ENCODE measurements at places on chromosomes 4 and X.

DNA sequence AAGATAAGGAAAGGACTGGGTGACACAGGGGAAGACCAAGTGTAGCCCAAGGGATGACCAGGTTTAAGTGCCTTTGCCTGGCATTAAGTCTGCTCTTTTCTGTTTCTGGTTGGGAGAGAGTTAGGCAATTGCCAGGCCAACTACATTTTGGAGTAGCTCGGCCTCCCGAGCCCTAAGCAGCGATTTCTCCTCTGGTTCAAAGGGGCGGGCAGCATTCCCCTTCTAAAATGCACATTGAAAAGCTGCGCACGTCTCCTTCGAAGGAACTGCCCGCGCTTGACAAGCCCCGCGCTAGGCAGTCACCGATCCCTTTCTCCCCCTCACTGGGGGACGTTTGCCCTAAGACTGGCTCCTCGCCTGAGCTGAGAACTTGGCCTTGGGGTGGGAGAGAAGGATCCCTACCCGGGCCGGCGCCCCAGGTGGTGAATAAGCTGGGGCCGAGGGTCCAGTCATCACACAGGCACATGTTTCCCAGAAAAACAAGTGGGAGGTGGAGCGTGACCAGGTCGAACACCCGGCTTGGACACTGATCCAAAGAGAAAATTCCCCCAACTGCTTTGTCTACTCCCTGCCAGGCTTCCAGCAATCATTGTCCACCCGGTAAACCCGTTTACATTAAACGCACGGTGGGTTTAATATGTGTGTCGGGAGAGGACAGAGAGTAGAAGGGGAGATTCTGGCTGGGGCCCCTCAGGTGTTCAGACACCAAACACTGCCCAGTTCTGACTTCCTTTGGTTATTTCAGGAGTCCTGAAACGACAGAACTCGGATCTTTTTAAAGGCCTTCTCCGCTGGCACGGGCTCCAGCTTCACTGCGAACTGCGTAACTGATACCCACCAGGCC lies 4.0 kb downstream of the ARX start:
- DNase-seq, result no peak

- no peak for DNase-seq
Measured at GRCh38 chr4:73312967-73313366, 54.4 kb upstream of the ANKRD17 start.

- DNase-seq, result no peak
Measured at GRCh38 chrX:106397788-106398538, 213.8 kb upstream of the RADX start.

DNA sequence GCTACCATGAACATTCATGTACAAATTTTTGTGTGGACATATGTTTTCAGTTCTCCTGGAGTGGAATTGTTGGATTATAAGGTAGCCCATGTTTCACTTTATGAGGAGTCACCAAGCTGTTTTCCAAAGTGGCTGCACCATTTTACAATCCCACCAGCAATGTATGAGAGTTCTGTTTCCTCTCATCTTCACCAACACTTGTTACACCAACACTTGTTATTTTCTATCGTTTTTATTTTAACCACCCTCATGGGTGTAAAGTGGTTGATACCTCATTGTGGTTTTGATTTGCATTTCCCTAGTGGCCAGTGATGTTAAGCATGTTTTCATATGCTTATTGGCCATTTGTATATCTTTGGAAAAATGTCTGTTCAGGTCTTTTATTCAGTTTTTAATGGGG lies 4.1 kb downstream of the EXOC1 start:
- no peak for DNase-seq

DNA sequence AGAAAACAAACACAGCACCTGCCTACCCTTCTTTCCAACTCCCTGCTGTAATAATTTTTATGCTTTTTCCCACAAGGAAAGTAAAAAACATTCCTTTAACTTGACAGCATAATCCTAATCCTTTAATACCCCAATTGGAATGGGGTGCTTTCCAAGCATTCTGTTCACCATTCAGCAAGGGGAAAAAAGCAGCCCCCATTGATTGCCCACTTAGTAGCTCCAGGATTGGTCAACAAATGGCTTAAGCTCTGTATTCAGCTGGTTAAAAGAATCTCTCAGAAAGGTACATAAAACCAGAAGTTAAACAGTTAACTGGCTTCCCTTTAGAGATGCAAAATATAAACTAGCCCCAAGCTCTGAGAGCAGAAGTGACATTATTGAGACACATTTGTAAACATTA lies 194.8 kb upstream of the ATOH1 start:
- no peak for DNase-seq

DNA sequence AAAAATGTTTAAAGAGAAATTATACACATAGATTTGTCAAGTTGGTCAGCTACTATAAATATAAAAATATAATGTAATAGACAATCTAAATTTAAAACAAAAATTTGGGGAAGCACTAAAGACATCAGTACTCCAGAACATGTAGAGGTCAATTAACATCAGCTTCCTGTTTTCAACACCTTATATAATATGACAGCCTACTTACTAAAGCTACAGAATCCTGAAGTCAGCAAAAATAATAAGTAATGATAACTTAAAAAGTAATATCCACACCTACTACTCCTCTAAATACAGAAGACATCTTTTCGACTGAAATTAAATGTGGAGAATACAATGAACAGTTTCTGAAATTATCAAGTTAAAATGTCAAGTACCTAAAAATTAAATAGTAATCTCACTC lies 118.6 kb downstream of the LRBA start:
- no peak for DNase-seq

- DNase-seq, result no peak
Measured at GRCh38 chr4:158906073-158906472, 137.2 kb downstream of the FNIP2 start.

GRCh38 chrX:27619975-27620374 lies 29.8 kb downstream of the DCAF8L2 start:
- no peak for DNase-seq

DNA sequence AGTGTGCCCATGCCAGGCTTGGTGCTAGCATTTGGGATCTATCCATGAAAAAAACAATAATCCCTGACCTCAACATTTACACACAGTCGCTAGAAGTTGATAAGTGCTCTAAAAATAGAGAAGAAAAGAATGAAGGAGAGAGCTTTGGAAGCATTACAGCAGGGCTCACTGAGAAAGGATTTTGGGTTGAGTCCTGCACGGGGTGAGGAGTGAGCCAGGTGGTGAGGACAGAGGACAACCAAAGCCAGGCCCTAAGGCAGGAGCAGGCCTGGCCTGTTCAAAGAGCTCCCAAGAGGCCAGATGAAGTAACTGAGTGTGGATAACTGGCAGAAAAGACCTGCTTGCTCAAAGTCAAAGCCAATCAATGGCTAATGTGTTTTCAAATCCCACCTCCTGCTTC lies 20.7 kb upstream of the PROM1 start:
- DNase-seq, result no peak

DNA sequence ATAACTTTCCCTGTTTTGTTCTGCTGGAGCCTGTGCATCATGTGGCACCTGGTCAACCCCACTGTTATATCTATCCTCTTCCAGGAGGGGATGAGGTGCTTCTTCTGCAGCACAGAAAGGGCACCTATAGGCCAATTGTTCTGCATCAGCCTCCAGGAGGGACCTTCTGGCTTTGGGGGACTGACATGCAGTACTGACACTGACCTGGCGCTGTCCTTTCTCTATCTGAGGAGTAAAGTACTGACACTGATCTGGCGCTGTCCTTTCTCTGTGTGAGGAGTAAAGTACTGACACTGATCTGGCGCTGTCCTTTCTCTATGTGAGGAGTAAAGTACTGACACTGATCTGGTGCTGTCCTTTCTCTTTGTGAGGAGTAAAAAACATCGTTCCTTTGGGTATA lies 498.4 kb downstream of the PACRGL start:
- DNase-seq, result no peak

GRCh38 chr4:73612032-73612431 lies 8.2 kb downstream of the RASSF6 start:
- no peak for DNase-seq

DNA sequence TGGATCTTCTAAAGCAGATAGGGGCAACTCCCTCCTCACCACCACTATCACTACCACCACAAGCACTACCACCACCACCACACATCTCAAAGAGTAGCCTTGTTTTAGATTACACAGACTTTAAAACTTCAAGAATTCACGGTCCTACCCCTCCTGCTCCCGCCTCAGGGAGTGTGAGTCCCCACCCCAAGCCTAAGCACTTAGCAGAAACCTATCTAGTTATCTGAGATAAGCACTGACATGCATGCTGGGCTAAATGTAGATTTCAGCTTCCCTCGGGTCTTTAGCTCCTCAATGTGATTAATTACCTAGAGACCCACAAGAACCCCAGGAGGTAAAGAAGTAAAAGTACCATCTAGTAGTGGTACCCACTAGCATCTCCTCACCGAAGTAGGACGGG lies 775 bp downstream of the AMOT start:
- DNase-seq, result no peak

- no peak for DNase-seq
Measured at GRCh38 chr4:67342291-67342690, 203.0 kb downstream of the CENPC start.

DNA sequence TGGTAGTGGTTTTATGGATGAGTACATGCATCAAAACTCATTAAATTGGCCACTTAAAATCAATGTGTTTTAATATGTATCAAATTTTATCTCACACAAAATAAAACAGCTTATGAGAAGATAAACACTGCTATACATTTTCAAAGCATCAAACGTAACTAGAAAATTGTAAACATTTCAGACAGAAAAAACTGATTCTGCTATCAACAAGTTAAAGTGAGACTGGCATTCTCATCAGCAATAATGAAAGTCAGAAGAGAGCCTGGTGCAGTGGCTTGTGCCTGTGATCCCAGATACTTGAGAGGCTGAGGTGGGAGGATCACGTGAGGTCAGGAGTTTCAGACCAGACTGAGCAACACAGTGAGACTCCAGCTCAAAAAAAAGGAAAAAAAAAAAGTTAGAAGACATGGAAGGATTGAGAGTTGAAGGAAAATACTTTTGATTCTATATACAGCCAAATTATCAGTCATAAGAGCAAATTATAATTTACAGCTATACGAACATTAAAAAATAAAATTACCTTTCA lies 2.9 kb downstream of the TBCK start:
- no peak for DNase-seq

DNA sequence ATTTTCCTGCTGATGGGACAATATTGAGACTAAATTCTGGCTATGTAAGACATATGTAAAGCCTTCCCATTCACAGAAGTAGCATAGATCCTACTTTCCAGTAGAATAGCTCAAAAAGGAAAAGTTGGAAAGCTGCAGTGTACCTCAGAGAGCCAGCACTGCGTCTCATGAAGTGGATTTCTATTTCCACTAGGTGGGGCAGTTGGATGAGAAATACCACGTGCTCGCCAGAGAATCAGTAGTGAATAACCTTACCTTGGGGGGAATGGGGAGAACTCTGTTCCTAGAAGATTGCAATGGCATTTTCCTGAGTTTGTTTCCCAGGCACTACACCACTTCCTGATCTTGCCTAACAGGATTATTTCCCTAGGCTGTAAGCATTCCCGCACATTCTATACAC lies 907.1 kb downstream of the FSTL5 start:
- DNase-seq, result no peak

DNA sequence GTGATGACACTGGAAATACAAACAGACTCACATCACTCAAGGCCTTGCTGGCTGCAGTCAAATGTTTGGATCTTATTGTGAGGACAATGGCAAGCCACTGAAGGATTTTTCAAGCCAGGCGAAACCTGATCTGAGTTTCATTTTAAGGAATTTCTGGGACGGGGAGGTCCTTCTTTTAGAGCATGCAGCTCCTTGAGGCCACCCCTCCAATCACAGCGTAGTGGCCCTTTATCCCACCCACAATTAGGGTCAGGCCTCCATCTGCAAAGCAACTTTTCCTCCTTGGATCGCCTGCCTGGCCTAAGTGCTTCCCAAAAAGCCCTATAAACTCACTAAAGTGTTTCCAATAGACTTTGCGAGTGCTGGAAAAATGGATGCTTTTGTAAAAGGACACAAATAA lies 115.5 kb downstream of the EFHC2 start:
- DNase-seq, result no peak

DNA sequence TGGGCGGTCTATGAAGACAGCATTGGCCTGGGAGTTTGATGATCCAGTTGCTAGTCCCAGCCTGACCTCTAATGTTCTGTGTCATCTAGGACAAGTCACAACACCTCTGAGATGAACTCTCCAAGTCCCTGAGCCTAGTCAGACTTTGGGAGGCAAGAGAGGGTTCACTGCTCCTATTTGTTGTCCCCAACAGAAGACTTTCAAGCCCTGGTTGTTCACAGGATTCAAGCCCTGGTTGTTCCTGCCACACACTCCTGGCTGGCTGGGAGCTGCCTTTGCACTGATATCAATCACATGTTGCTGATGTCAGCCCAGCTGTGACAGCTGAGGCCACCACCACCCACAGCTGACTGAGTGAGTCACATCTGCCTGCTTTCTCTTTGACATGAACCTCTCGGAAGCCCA lies 253.2 kb upstream of the RASGEF1B start:
- no peak for DNase-seq

DNA sequence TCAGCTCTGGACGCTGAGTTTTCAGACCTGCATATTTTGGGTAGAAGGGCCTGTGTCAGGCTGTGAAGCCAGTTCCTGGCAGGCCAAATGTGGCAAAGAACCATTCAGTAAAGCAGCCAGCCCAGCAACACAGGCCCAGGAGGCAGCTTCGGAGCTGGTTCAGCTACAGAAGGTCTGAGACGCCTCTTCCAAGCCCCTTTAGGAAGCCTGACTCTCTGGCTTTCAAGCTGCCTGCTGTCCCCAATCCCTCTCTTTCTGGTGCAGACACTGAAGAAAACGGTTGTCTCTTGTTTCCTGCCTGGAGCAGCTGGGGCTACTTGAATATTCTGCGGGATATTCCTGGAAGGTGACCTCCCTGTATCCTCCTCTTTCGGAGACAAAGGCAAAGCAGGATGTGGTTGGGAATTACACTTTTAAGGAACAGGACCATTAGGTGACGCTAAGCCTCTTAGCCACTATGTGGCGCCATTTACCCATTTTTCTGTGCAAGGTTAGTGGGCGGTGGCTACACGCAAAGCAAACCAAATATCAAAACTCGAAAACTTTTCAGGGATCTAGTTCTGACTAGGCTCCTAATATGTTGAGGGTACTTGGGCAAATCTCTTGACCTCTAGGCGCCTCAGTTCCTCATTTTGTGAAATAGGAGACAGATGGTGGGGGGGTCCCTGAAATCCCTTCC lies 47.2 kb upstream of the LAS1L start:
- DNase-seq, result no peak

DNA sequence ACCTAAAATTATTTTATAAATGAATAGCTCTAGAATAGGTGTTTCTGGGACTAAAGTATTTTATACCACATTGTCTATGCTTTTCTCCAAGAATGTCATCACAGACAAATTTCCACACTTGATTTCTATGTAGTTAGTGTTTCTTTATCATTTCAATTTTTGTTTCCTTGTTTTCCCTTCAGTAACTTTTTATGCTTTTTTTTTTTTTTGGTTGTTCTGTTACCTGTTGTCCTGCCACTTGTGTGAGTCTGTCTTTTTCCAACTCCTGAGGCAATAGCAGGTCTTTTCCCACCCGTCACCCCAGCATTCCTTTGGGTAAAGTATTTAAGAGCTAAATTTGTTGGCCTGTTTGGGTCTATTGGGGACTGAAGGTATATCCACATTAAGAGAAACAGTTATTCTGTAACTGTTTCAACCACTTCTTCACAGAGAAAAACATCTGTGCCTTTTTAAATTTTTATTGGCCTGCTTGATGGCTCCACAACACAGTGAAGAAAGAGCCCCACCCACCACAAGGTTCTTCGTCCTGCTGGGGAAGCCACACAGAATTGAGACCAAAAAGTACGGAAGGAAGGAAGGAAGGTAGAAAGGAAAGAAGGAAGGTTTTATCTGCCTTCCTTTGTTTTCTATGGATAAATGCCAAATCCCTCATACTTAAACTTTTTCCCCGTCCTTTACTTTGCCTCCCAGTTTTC lies 17.7 kb upstream of the GPC3 start:
- no peak for DNase-seq

Measured in AG09319 (cell line).